ENCODE measurements at places on chromosomes 5 and 9.

DNA sequence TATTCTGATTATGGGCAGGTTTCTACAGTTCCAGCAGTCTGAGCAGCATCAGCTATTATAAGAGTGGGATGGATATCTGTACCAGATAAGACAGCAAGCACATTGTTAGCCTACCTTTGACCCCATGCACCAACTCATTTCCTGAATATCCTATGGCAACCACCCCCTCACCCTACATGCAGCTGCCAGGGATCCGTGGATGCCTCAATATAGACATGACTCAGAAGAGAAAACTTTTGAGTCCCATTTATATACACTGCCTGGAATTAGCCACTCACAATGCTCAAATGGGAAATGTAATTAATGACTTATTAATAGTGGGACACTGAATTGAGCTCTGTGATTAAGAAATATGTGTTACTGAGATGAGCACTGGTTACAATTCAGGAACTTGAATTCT, 124.4 kb downstream of the SSBP2 start:
- no peak for DNase-seq

DNA sequence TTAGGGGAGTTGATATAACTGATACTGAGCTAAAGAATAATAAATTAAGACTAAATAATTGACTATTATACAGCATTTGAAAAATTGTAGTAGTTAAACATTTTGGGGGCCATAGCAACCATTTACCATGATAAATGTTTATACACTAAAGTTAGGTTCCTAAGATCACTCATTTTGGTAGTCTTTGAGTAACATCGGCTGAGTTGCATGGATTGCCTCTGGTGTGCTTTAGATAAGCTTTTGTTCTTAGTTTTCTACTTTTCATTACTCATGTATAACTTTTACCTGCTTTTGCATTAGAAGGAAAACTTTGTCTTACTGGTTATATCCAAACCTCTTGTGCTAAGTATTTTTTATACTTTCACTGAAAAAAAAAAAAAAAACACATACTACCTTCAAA, 101.2 kb downstream of the SLC44A1 start:
- DNase-seq, result no peak

GRCh38 chr5:6900247-6901227, 187.3 kb downstream of the TENT4A start:
- DNase-seq, result no peak

DNA sequence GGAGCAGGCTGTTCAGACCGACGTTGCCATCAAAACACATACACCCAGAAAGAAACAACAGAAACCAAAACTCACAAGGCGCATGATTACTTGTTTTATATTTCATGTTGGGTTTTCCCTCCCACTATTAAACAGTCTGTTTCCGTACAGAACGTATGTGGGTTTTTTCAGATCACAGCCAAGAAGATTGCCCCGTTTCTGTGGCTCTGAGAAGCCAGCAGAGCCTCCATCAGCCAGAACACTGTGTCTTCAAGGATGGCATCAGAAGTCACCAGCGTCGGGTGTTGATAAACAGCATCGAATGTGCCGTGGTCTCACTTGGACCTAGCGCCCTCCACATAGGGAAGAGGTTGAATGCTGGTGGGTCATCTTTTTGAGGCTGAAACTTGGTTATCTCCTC, 42.8 kb downstream of the FAM78A start:
- no peak for DNase-seq

GRCh38 chr9:70422371-70423043, 8.1 kb upstream of the KLF9 start:
- DNase-seq, result no peak

DNA sequence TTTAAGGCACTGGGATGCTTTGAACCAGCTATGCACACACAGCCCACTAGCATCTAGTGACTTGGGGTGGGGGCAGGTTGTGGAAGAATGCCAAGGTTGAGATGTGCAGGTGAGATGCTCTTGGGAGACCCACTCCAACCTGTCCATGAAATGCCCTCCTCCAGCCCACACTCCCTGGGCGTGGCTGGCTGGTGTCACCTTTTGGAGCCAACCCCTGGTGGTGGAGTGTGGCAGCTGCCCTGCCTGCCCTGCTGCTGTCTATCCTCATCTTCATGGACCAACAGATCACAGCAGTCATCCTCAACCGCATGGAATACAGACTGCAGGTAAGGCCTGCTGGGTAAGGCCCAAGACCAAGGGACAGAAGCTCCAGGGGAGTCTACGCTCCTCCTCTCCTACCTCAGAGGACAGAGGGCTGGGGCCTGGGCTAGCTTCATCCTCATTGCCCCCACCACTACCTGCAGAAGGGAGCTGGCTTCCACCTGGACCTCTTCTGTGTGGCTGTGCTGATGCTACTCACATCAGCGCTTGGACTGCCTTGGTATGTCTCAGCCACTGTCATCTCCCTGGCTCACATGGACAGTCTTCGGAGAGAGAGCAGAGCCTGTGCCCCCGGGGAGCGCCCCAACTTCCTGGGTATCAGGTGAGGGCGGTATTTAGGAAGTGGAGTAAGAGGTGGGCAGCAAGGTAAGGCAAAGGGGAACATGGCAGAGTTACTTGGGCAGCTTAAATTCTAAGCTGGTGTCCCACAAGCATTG, 7.4 kb downstream of the SLC4A9 start:
- no peak for DNase-seq

- DNase-seq, result no peak
Measured at GRCh38 chr5:163893281-163893680, 387.9 kb downstream of the MAT2B start.

DNA sequence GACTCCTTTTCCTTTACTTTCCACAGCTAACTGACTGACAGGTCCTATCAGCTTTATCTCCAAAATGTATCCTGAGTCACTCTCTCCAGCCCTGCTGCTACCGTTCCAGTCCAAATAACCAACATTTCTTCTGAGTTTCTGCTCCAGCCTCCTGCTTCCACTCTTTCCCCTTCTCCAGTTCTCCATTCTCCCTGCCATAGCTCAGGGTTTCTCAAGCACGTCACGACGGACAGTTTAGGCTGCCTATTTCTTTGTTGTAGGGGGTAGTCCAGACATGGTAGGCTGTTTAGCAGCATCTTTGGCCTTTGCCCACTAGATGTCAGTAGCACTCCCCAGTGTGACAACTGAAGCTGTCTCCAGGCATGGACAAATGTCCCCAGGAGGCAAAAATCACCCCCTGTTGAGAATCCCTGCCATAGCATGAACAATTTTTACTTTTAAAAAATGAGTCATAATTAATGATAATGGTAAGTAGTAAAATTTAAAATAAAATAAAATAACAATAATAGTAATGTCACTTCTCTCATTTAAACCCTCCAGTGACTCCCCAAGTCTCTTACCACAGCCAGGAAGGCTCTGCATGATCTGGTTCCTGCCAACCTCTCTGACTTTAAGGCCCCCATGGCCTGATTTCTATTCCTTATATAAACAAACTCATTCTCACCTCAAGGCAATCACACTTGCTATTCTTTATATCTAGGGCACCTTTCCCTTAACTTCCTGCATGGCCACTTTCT, 105.4 kb upstream of the FER start:
- DNase-seq, result peak; percentile 7

GRCh38 chr5:35877655-35878054, 21.0 kb downstream of the IL7R start:
- DNase-seq, result no peak

GRCh38 chr5:163504079-163504931, 1.1 kb upstream of the MAT2B start:
- peak; percentile 55 for DNase-seq

DNA sequence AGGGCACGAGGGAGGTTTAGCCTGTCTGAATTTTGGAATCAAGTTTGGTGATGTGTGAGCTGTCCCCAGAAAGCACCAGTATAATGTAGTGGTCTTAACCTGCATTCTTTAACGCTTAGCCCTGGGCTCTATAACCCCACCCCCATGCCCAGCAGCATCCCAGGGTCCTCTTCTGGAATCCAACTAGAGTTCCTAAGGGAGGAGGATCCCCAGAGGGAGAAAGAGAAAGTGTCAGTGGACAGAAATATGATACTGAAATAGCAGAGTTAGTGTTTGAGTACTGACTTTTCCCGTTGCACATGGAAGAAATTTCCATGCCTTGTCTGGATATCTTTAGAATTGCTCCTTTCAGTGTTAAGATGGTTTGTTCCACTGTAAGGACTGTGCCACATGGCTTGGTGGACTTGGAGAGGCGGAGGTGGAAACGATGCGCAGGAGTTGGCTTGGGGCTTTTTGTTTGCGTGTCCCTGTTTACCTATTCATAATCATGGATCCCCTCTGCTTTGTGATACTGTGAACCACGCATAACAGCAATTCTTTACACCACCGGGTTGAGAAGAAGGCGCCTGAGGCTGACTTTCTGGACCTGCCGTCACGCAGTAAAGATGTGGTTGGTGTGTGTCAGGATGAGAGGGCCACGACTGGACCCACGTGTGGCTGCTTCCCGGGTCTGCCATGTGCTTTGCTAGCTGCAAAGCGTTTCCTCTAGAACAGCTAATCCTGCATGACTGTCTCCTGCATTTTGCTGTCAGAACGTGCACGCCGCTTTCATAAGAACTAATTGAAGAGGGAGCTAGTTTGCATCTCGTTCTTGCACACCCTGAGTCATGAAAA, 142.3 kb downstream of the SMARCA2 start:
- peak; percentile 49 for DNase-seq

- no peak for DNase-seq
Measured at GRCh38 chr5:160442824-160443431, 21.3 kb downstream of the PTTG1 start.

- no peak for DNase-seq
Measured at GRCh38 chr5:54148858-54149257, 161.5 kb downstream of the ARL15 start.

- DNase-seq, result no peak
Measured at GRCh38 chr5:171743436-171744076, 42.1 kb upstream of the SMIM23 start.

DNA sequence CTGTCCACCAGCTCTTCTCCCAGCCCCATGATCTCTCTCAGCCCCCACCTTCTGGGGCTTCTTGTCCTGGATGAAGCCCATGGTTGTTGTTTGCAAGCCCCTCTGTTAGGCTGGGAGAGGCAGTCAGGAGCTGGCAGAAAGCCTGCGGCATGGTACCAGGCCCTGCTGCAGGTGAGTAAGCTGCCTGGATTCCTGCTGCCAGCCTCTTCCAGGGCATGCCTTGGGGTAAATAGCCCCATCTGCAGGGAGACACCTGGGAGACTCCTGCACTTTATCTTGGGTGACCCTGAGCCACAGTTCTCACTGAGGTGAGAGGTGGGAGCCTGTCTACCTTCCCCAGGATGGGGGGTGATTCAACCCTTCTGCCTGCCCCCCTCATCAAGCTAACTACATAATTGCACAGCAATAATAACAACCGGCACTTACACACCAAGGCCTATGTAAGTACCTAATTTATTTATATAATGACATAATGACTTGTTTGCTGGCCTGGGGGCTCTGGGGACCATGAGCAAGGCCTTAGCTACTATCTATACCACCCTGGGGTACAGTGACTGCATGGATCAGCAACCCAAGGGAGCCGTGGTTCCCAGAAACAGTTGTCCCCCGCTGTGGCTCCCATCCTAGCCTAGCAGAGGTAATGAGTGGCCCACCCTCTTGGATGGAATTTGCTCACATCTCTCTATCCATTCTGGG, 116.0 kb downstream of the PSD2 start:
- DNase-seq, result no peak

GRCh38 chr9:116656977-116657376, 30.1 kb upstream of the TRIM32 start:
- no peak for DNase-seq

- DNase-seq, result no peak
Measured at GRCh38 chr5:168818558-168818957, 239.4 kb upstream of the PANK3 start.

- DNase-seq, result no peak
Measured at GRCh38 chr9:27413511-27414219, 110.4 kb upstream of the IFNK start.

DNA sequence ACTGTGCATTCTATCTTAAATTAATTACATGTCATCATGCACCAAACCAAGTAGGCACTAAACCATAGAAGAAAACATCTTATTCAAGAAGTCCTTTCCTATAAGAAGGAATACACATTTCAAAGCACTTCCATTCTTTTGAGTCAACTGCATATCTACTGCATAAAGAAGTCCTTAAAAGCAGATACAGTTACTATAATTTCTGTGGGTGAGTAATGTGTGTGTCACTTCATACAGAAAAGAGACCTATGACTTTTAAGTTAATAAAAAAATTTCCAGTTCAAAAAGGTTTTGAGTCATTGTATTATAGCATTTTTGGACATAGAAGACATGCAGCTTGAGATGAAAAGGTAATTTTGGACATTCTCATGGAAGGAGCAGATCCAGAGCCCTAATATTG, 125.0 kb downstream of the DTWD2 start:
- no peak for DNase-seq

DNA sequence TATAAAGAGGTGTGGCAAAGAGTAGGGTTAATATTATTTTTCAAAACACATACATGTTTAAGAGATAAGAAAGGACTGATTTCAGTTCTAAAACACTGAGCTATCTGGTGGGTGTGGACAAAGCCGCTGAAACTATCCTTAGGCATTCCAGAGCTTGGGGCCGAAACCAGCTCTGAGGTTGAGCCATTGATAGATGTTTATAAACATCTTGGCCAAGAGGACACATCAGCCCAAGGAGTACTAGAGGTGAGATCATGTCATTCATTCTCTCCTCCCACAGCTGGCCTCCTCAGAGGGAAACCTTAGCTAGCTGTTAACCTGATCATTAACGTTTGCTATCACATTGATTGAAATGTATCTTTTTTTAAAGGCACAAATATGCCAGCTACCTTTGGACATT, 89.9 kb downstream of the NLN start:
- DNase-seq, result no peak

GRCh38 chr9:130629443-130630070, 34.8 kb upstream of the PRDM12 start:
- DNase-seq, result no peak

GRCh38 chr9:134564431-134565170, 77.0 kb upstream of the COL5A1 start:
- DNase-seq, result no peak

GRCh38 chr5:139708877-139709581, 60.9 kb downstream of the CXXC5 start:
- DNase-seq, result no peak

- DNase-seq, result no peak
Measured at GRCh38 chr5:32707418-32707997, 3.6 kb upstream of the NPR3 start.

- DNase-seq, result no peak
Measured at GRCh38 chr9:112059145-112059965, 115.7 kb downstream of the SUSD1 start.

- DNase-seq, result peak; percentile 34
Measured at GRCh38 chr5:175821790-175822211, 49.6 kb upstream of the CPLX2 start.

DNA sequence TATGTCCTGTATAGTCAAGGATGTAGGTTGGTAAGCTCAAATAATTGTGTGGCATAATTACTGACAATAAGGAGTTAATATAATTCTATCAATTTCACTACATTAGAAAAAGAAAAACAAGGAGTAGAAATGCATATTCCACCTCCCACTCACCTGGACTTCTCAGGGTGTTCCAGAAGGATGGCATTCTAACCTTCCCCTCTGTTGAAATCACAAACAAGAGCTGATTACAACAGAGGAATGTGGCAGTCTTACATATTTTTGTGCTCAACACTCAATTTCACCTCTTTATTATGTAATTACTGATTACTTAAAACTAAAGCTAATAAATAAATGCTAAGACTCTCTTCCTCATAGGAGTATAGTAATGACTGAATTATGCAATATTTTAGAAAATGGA, 745.3 kb downstream of the DTWD2 start:
- no peak for DNase-seq

Measured in T-helper 2 cell treated with Interferon-gamma antibody and Interleukin-4, amounts not matched to agents 5 μg/mL and 100 μg/mL, for 36 hours (primary cell).